Stimulated activated CD8-positive, alpha-beta memory T cell treated with anti-CD3 and anti-CD28 coated beads, Interleukin-7, amount 100 ng/mL, for 48 hours (primary cell): ENCODE measurements at places on chromosomes 12 and 14.

- DNase-seq = no peak
These were observed 479.4 kb upstream of the DCN start for GRCh38 chr12:91662021-91662420.

GRCh38 chr14:22801716-22802115 is 13.5 kb downstream of the SLC7A7 start:
- no peak for DNase-seq

- DNase-seq = no peak
These were observed 596 bp upstream of the ZBTB39 start for GRCh38 chr12:57006809-57007475.

DNA sequence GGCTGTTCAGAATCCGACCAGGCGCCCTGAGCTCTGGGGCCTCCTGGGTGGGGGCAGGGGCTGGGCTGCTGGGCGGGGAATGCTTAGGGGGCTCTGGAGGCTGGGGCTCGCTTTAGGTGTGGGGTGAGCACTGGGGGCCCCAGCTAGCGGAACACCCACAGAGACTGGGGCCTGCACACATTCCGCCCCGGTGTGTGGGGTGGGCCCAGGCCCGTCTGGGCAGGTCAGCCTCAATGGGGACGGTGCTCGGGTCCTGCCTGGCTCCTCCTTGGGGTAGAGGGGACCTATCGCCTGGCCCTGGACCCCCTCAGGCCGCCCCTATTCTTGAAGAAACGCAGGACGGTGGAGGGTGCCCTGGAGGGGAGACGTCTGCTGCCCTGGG is 364.8 kb downstream of the TMEM121 start:
- no peak for DNase-seq

- DNase-seq = no peak
These were observed 25.6 kb downstream of the VPS37B start for GRCh38 chr12:122870163-122870842.

DNA sequence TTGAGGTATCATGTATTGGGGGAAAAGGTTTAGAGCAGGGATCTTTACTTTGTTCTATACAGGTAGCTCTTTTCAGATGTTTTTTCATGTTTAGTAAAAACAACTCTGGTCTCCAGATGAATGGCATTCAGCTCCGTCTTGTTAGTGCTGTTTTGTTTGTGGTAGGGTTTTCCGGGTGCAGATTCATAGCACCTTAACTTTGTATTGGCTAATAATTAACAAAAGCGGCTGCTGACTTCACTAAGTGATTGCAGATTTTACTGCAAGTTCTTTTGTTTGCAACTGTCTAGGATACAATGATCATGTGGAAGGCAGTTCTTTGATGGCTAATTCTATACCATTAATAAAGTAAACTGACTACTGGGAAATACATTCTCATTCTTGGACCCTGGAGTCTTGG is 32.2 kb upstream of the BHLHE41 start:
- no peak for DNase-seq

DNA sequence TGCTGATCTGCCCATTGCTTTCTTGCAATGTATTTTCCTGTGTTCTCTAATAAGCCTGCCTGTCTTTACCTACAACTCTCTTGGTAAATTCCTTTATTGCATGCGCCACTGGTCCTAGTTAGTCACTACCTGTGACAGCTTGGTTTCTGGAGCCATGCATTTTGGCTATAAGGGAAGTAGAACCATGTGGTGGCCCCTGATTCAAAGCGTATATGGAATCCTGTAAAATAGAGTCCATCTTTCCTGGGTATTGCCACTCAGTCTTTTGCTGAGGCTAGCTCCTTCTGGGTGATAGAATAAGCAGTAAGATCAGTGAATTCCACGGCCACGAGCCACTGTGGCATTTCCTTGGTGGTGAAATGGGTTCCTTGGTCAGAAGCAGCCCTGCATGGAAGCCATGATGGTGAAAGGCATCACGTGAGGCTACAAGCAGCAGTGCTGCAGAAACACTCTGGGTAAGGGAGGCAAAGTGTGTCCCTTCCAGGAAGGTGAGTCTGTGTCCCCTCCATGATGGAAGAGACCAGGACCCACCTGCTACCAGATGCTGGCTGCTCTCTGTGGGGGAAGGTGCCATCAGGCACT is 19.6 kb downstream of the TNFAIP2 start:
- no peak for DNase-seq

DNA sequence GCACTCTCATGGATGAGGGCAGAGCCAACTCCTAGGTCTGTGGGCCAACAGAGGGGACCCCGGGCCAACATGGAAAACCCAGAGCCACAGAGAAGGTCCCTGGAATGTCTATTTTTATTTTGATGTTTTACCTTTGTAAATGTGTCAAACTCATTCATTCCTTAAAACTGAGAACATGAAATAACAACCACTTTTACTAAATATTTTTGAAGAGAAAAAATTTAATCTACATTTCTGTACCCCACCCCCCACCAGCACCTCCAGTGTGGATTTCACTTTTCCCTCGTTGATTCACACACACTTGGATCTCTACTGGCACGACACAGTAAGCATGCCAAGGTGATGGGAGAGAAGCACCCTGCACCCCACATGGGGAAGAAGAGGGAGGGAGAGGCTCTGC is 6.7 kb downstream of the KRT77 start:
- DNase-seq = no peak

DNA sequence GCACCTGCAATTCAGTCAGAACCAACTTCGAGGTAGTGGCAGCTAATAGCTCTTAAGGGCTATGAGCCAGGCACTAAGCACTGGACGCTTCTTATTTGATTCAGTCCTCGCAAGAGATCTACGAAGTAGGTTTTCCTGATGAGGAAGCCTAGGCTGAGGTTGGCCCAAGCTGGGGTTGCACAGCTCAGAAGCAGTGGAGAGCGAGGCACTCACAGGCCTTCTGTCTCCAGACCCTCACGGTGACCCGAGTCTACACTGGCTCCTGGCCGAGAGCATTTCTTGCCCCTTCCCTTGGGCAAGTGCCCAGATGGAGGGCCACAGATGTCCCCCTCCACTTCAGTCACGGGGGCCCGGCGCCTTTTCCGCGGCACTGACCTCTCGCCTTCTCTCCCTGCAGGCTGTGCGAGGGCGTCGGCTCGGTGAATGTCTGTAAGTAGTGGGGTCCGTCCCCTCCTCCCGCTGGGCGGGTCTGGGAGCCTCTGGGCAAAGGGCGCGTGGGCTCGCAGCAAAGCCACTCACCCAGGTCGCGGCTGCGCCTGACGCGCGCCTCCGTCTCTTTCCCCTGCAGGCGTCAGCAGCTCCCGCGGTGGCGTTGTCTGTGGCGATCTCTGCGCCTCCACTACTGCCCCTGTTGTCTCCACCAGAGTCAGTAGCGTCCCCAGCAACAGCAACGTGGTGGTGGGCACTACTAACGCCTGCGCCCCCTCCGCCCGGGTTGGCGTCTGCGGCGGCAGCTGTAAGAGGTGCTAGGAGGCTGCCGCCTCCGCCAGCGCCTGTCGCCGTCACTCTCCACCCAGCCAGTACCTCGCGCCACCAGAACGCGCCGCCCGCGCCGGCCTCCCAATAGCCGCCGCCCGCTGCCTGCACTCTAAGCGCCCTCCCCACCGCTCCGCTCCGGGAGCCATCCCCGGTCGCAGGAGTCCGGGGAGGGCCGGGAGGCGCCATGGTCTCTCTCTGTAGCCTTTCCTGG is 13.1 kb downstream of the KRT83 start:
- peak; percentile 18 for DNase-seq

- no peak for DNase-seq
These were observed 4.3 kb upstream of the AQP6 start for GRCh38 chr12:49968471-49968870.

DNA sequence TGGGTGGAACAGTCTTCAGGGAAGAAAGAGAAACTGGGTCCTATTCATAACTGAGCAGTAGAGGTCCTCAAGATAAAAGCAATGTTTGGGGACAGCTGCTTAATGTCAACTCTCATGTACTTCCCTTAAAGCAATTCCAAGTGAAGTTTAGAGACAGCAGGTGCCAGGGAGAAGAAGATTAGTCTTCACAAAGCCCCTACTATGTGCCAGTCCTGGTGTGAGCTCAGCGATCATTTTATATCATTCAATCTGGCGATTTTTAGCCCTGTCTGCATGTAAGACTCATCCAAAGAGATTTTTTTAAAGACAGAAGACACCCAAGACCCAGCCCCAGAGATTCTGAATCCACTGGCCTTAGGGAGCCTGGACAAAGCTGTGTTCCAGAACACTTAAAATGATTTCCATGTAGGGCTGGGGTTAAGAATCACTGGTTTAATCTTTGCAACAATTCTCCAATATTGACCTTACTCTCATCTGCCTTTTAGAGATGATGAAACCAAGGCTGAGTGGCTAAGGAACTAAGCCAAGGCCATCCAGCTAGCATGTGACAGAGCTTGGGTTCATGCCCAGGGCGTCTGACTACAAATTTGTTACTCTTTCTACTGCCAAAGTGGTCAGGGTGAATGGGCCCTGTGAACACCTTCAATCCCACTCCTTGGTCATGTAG is 404.5 kb upstream of the TBX3 start:
- DNase-seq = no peak

- DNase-seq = no peak
These were observed 65.8 kb downstream of the TRIM9 start for GRCh38 chr14:51028851-51029754.

GRCh38 chr12:77102691-77103090 is 37.3 kb upstream of the E2F7 start:
- no peak for DNase-seq

DNA sequence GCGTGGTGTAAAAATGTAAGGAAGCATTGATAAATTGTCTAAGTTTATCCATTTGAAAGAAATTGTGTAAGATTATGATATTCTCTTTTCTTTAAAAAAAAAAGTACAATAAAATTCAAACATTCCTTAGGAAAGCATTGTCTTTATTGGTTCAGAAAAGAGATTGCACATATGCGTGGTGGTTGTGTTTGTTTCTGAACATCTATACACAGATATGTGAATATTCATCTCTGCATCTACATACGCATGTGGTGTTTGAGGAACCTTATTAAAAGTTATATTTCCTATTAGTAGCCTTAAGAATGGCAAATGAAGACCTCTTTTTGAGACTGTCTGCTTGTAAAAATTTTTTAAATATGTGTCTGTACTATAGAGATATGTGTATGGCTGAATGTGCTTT is 69.8 kb downstream of the TMEM260 start:
- DNase-seq = no peak
